ENCODE measurements at places on chromosomes 7 and 10.
A peak's percentile ranks its signal among the peaks of the same experiment; 100 is the strongest.

DNA sequence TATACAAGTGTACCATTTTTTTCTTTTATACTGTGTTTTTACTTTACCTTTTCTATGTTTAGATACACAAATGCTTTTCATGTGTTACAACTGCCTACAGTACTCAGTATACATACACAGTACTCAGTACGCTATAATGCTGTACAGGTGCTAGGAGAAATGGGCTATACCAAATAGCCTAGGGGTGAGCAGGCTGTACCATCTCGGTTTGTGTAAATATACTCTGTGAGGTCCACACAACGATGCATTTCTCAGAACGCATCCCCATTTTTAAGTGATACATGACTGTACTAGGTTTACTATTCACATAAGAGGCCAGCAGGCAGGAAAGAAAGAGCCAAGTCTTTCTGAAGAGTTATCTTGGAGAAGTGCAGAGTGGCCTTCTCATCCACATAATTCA is 426.4 kb upstream of the MTPN start:
- DNase-seq, result no peak

DNA sequence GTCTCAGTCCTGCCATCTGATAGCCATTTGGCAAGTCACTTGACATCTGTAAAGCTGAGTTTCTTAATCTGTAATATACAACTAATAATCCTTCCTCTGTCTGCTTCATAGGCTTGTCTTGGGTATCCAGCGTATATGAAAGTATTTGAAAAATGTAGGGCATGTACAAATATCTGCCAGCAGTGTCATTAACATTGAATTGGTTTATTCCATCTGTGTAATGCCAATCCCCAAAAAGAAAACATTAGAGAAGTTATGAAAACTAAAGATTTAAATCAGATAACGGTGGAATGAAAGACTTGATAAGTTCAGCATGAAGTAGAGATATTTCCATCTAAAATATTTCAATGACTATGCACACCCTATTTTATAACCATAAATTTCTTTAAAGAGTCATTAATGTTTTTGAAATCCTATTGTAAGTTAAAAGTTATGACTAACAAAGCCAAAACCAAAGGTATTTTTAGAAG is 9.8 kb upstream of the RTKN2 start:
- no peak for DNase-seq

GRCh38 chr10:119853574-119853973 is 19.1 kb downstream of the MCMBP start:
- no peak for DNase-seq

DNA sequence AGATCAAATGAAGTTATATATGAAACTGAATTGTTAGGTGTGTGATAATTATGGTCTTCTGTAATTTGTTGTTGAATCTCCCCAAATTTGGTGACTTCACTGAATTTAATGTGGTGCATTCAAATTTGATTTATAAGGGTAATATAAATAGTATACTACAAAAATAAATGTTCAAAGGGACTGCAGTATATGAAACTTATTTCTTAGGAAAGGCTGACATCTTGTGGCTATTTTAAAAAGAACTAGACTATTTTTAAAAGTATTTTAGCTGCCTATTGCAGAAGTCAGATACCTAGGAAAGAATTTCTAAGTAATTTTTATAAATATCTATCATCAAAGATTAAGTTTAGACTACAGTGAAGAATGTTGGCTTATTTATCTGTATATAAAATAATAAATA is 36.6 kb downstream of the ATRNL1 start:
- peak; percentile 66 for DNase-seq
